ENCODE measurements at places on chromosomes 12 and 14.

DNA sequence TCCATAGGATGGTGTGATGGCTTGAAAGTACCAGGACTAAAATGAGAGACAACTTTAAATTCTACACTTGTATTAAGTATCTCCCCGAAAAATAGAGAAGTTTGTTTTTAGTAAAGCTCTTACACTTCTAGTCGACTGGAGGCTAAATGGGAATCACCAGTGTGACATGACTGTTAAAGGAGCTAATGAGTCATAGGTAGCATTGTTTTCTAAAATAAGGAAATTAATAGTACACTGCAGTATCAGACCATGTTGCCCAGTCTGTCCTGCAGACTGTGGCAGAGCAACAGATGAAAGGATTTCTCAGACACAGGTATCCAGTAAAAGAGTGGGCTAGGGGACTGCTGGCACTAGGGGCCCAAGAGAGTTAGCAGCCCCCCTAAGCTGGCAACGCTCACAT lies 140.1 kb downstream of the TMEM117 start:
- no peak for DNase-seq

DNA sequence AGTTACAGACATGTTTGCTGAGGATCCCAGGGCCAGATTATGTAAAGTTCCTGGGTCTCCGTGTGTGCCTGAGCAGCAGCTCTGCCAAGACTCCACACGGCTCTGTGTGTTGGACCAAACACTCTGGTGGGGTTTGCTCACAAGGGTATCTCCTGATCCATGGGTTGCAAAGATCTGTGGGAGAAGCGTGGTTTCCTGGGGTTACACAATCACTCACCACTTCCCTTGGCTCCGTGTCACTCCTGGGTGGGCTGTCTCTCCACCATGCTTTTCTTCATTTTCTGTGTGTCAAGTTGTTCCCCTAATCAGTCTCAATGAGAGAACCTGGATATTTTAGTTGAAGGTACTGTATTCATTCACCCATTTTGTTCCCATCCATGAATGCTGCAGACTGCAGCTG lies 1088.8 kb downstream of the FSCB start:
- DNase-seq: no peak

GRCh38 chr12:2347844-2348481 lies 295.2 kb downstream of the CACNA1C start:
- DNase-seq: no peak

DNA sequence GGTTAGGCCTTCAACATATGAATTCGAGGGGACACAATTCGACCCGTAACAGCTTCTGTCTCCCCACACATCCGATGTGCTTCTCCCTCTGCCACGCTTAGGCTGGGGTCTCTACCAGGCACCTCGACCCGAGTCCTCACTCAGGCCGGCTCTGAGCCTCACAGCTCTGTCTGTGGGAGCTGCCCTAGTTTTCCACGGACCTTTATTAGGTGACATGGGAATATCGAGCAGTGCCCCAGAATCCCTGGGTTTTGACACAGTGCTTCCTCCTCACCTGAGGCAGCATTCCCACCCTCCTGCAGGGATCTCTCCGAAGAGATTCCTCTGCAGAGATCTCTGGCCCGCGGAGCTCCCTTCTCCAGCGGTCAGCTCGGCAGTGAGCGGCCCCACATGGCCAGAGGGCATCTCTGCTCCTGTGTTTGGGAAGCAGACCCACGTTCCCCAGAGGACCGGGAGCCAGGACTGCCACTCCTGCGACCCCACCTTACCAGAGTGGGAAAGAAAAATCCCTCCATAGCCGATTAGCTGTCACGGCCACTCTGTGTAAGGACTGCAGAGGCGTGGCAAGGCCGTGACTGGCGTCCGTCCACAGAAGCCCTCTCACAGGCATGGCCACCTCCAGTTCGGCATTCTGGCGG lies 21.2 kb downstream of the ZBTB42 start:
- no peak for DNase-seq

DNA sequence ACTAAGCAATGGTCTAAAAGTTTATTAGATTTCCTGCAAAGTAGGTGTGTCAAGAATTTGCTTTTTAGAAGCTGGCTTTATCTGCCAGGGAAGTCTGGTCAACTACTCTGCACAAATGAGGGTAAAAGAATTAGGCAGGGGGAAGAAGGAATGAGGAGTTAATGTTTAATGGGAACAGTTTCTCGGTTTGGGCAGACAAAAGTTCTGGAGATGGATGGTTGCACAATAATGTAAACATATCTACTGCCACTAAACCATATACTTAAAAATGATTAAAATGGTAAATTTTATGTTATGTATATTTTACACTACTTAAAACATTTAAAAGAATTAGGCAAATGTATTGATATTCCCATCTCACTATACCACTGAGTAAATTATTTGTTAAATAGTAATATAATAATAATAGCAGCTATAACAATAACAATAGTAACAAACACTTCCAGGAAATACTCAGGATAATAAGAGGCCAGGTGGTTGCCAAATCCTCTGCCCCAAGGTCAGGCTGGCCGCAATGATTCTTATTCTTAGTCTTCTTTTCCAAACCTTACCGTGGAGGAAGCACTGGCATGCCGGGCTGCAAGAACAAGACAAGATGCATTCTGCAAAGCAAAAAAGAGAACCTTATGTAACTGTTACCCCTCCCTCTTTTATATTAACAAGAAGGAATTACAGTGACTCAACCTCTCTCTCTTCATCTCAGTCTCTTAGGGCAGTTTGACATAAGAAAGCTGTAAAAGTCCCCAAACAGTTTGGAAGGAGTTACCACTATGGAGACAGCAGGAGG lies 13.9 kb downstream of the CS start:
- DNase-seq: no peak

- DNase-seq: no peak
Observed at GRCh38 chr12:3035171-3035570, 42.0 kb upstream of the TSPAN9 start.

GRCh38 chr12:89497005-89497404 lies 27.6 kb downstream of the GALNT4 start:
- DNase-seq: no peak

GRCh38 chr14:96806836-96807235 lies 9.7 kb downstream of the VRK1 start:
- DNase-seq: no peak

GRCh38 chr12:50677858-50678257 lies 86.0 kb upstream of the ATF1 start:
- no peak for DNase-seq

DNA sequence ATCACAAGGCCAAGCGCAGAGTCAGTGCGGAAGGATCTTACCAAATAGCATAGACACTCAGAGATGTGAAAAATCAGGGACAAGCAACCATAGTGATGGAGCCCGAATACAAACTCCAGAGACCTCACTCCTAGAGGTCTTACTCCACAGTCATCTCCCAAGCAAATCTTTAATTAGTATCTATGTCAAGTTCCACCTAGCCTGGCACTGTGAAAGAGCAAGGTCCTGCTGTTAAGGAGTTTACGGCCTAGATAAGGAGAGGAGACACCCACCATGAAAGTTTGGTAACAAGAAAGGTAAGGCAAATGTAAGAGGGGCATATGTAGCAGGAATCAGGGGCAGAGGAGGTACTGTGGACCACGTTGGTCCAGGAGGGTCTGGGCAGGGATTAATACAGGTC lies 7.4 kb upstream of the PLEKHG6 start:
- no peak for DNase-seq

DNA sequence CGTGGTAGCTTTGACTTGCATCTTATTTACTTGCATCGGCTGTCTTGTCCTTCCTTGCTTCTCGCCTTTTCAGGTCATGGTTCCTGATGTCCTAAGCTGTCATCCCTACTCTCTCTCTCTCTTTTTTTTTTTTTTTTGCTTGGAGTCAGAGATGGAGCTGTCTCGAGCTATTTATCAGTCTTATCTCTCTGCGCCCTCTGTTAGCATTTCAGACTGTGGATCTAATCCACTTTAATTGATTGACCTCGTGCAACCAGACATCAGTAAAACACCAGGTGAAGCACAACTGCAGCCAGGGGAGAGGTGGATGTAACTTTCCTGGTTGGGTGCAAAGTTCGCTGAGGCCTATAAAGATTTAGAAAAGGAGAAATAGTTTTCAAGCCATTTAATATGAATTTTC lies 554.8 kb downstream of the DIO2 start:
- no peak for DNase-seq

- peak; percentile 42 for DNase-seq
Observed at GRCh38 chr12:111298582-111299436, 70.1 kb downstream of the PHETA1 start.

- DNase-seq: no peak
Observed at GRCh38 chr12:125099409-125099782, 34.2 kb downstream of the AACS start.

- no peak for DNase-seq
Observed at GRCh38 chr14:52458721-52459085, 93.6 kb downstream of the TXNDC16 start.

GRCh38 chr12:78739653-78740052 lies 124.9 kb upstream of the SYT1 start:
- no peak for DNase-seq

Data from mucosa of descending colon (tissue), 3 donors.